Thoracic aorta (tissue), 2 donors: ENCODE measurements at places on chromosomes 12 and 14. TPM values are rescaled to one million over a fixed set of nuclear protein-coding genes. Genes with fewer than 3 reads are reported as not detected.

- peaks cover 22% of the 10 kb centered on the region for H3K4me1 ChIP-seq
- DNase-seq, result no peak
- H3K27me3 ChIP-seq, result no peaks in the 10 kb centered on the region
- H3K36me3 ChIP-seq, result no peaks in the 10 kb centered on the region
- H3K4me3 ChIP-seq, result no peak overlapping the region
Measured at GRCh38 chr12:47145188-47145587, 65.4 kb upstream of the AMIGO2 start.

GRCh38 chr14:85218982-85219381, 311.0 kb upstream of the FLRT2 start:
- H3K27me3 ChIP-seq, result no peaks in the 10 kb centered on the region
- no peaks in the 10 kb centered on the region for H3K36me3 ChIP-seq
- no peak for DNase-seq
- H3K4me3 ChIP-seq, result no peak overlapping the region
- H3K4me1 ChIP-seq, result no peaks in the 10 kb centered on the region

KLRC3 gene
- total RNA-seq, result not detected

DNA sequence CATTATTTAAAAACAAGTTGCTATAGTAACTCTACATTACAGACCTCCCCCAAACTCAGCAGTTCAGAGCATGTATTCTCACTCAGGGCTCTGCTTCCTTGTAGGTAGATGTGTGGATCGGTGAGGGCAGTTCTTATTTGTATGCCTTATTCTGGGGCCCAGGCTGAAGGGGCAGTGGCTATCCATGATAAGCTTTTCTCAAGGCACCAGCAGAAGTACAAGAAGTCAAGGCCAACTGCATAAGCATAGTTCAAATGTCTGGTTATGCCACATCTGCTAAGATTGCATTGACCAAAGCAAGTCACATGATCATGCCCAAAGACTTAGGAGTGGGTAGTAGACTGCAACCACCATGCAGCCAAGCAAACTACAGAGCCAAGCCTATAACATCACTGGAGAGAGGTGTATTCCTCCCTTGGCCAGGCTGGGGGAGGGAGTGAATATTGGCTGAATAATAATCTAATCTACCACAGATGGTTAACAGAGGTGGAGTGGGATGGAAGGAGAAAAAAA, 4.6 kb downstream of the PSEN1 start:
- H3K27me3 ChIP-seq, result no peaks in the 10 kb centered on the region
- no peak overlapping the region for H3K4me3 ChIP-seq
- no peaks in the 10 kb centered on the region for H3K36me3 ChIP-seq
- no peak overlapping the region for H3K27ac ChIP-seq
- peaks cover 14% of the 10 kb centered on the region for H3K4me1 ChIP-seq

- peaks cover 34% of the 10 kb centered on the region for H3K4me1 ChIP-seq
- H3K27ac ChIP-seq, result peak overlapping the region; percentile 90
- DNase-seq, result no peak
- H3K4me3 ChIP-seq, result peak overlapping the region; percentile 83
Measured at GRCh38 chr12:53493610-53494391, 5.5 kb downstream of the MAP3K12 start.

PMEL gene
- total RNA-seq, result 0.99 TPM

GRCh38 chr12:46342562-46343033, 30.0 kb downstream of the SLC38A2 start:
- no peak for DNase-seq
- peaks cover 12% of the 10 kb centered on the region for H3K4me1 ChIP-seq
- no peaks in the 10 kb centered on the region for H3K36me3 ChIP-seq
- H3K27ac ChIP-seq, result peak overlapping the region; percentile 18
- no peak overlapping the region for H3K4me3 ChIP-seq

KRT71 gene
- not detected for total RNA-seq

DNA sequence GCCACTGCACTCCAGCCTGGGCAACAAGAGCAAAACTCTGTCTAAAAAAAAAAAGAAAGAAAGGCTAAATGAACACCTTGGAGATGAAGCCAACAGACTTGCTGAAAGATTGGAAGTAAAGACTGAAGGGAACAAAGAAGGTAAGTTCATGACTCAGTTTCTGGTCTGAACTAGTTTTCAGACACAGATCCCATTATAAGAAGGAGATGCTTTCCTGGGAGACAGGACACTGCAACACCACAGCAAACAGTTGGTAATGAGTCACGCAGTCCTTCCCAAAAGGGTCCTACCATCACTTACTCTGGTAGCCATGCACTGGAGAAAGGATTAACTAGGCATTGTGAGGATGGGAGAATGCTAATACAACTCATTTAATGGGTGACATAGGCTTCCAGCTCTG, 97.2 kb downstream of the SSPN start:
- no peaks in the 10 kb centered on the region for H3K27me3 ChIP-seq
- DNase-seq, result no peak
- H3K36me3 ChIP-seq, result no peaks in the 10 kb centered on the region
- H3K4me1 ChIP-seq, result peaks cover 8% of the 10 kb centered on the region

DNA sequence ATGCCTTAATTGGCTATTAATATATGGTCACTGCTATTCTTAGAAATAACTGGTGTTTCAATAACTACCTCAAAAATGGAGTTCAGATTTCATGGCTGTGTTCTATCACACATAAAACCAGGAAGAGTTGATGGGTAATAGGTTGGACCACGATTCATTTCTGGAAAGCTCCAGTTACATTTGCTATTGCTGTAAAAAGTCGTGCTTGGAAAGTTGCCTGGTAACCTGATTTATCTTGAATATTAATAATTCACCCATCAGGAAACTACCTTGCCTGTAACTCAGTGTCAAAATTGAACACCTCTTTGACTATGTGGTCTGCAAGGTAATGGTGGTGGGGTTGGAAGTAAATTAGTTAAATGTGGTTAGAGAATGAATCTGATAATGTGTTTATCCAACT, 104.7 kb upstream of the IFNG-AS1 start:
- no peaks in the 10 kb centered on the region for H3K36me3 ChIP-seq
- H3K4me1 ChIP-seq, result peaks cover 21% of the 10 kb centered on the region
- H3K27ac ChIP-seq, result no peak overlapping the region
- H3K27me3 ChIP-seq, result no peaks in the 10 kb centered on the region

- H3K27me3 ChIP-seq, result no peaks in the 10 kb centered on the region
- H3K27ac ChIP-seq, result peak overlapping the region; percentile 98
- H3K4me3 ChIP-seq, result peak overlapping the region; percentile 99
- peaks cover 14% of the 10 kb centered on the region for H3K36me3 ChIP-seq
- no peak for DNase-seq
Measured at GRCh38 chr12:49109641-49110463, 795 bp downstream of the LMBR1L start.

DNA sequence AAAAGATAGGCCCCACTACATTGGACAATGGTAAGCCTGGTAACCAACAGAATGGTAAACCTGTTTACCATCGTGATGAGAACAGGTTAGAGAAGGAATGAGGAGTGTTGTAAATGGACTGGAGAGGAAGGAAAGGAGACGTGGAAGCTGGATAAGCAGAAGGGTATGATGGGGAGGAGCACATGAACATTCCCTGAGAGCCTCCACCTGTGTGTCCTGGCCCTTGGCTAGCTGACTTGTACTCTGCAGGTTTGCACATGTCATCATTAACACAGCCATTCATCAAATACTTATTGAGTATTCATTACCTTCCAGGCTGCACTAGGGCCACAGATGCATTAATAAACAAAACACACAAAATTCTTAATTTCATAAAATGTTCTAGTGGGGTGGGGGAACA, 4.3 kb upstream of the IL26 start:
- H3K27me3 ChIP-seq, result no peaks in the 10 kb centered on the region
- H3K4me3 ChIP-seq, result no peak overlapping the region
- H3K36me3 ChIP-seq, result no peaks in the 10 kb centered on the region
- H3K27ac ChIP-seq, result no peak overlapping the region

DNA sequence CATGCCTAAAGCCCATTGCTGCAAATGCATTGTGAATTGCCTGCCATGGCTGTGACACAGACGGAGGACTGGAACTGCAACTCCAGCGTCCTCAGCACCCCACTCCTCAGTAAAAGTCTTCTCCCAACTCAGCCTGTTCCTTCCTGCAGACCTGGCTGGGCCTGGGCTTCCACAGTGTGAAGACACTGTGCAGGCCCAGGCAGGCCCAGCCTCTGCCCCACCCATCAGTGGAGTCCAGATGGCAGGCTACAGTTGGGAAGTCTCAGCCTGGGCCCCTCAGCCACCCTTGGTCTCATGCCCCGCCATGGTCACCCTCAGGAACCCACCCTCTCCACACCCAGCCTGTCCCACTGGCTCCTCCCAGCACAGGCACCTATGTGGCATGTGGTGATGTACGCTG, 22.0 kb downstream of the VSX2 start:
- H3K36me3 ChIP-seq, result no peaks in the 10 kb centered on the region
- no peak overlapping the region for H3K27ac ChIP-seq
- H3K27me3 ChIP-seq, result no peaks in the 10 kb centered on the region
- DNase-seq, result no peak
- H3K4me3 ChIP-seq, result no peak overlapping the region
- peaks cover 15% of the 10 kb centered on the region for H3K4me1 ChIP-seq

NEDD8 gene
- total RNA-seq, result 91.4 TPM

PTMS gene
- total RNA-seq, result 168 TPM

GRCh38 chr14:50599700-50600444, 39.9 kb downstream of the ATL1 start:
- H3K4me1 ChIP-seq, result no peaks in the 10 kb centered on the region
- no peak overlapping the region for H3K27ac ChIP-seq
- H3K27me3 ChIP-seq, result no peaks in the 10 kb centered on the region
- H3K36me3 ChIP-seq, result no peaks in the 10 kb centered on the region
- H3K4me3 ChIP-seq, result no peak overlapping the region

RAD9B gene
- not detected for total RNA-seq

PAX9 gene
- total RNA-seq, result 0.21 TPM

DNA sequence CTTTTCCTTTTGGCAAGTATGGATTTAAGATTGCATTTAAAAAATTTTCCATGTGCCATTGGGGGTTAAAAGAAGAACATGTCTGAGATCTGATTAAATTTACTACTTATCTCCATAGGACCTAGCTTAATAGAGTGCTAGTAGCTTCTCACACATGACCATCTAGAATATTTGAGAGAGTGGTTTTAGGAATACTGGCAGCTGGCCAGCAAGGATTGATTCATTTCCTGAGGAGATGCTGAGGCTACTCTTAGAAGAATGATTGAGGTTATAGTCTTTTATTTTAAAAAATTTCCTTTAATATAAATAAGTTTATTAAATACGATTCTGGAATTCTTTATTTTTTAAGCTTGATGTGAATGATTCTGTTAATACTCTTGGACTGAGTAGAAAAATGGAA, 56.2 kb downstream of the MIPOL1 start:
- no peak for DNase-seq
- H3K4me3 ChIP-seq, result no peak overlapping the region
- no peaks in the 10 kb centered on the region for H3K4me1 ChIP-seq
- no peaks in the 10 kb centered on the region for H3K27me3 ChIP-seq
- H3K36me3 ChIP-seq, result no peaks in the 10 kb centered on the region
